ENCODE measurements at places on chromosomes 3 and 15. TPM values are rescaled to one million over a fixed set of nuclear protein-coding genes. Genes with fewer than 3 reads are reported as not detected.
A peak's percentile ranks its signal among the peaks of the same experiment; 100 is the strongest.

The MESP2 gene
- total RNA-seq, result not detected

The FBXO22 gene
- total RNA-seq, result 22.7 TPM

DNA sequence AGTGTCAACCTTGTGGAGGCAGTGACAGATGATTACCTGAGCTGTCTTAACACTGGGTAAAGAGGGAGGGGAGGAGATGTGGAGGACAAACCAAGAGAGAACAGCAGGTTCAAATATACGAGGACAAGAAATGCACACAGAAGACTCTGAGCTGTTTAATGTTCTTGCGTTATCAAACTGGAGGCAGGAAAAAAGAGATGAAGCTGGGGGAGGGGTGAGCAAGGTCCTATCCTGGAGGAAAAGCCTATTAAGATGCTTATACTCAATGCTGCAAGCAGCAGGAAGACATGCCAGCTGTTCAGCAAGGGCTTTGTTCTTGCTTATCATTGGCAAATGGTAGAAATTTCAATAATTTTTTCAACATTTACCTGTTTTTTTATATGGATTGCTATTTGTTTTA lies 345.7 kb upstream of the TRIM42 start:
- H3K27ac ChIP-seq, result no peak overlapping the region
- DNase-seq, result no peak
- no peaks in the 10 kb centered on the region for H3K36me3 ChIP-seq
- no peaks in the 10 kb centered on the region for H3K4me1 ChIP-seq
- H3K27me3 ChIP-seq, result no peaks in the 10 kb centered on the region

The LRRC3B gene
- 0.28 TPM for total RNA-seq

GRCh38 chr3:59456852-59457485 lies 407.1 kb upstream of the CFAP20DC start:
- no peak overlapping the region for H3K27ac ChIP-seq
- H3K4me1 ChIP-seq, result no peaks in the 10 kb centered on the region
- no peak for DNase-seq
- no peaks in the 10 kb centered on the region for H3K36me3 ChIP-seq
- no peaks in the 10 kb centered on the region for H3K27me3 ChIP-seq
- no peak overlapping the region for H3K4me3 ChIP-seq

The DUOXA2 gene
- not detected for total RNA-seq

The NRROS gene
- 1.9 TPM for total RNA-seq

- no peaks in the 10 kb centered on the region for H3K27me3 ChIP-seq
- H3K27ac ChIP-seq, result peak overlapping the region; percentile 73
- peak; percentile 67 for DNase-seq
- H3K4me1 ChIP-seq, result no peaks in the 10 kb centered on the region
Observed at GRCh38 chr3:18425641-18426257, 610 bp upstream of the SATB1 start.

DNA sequence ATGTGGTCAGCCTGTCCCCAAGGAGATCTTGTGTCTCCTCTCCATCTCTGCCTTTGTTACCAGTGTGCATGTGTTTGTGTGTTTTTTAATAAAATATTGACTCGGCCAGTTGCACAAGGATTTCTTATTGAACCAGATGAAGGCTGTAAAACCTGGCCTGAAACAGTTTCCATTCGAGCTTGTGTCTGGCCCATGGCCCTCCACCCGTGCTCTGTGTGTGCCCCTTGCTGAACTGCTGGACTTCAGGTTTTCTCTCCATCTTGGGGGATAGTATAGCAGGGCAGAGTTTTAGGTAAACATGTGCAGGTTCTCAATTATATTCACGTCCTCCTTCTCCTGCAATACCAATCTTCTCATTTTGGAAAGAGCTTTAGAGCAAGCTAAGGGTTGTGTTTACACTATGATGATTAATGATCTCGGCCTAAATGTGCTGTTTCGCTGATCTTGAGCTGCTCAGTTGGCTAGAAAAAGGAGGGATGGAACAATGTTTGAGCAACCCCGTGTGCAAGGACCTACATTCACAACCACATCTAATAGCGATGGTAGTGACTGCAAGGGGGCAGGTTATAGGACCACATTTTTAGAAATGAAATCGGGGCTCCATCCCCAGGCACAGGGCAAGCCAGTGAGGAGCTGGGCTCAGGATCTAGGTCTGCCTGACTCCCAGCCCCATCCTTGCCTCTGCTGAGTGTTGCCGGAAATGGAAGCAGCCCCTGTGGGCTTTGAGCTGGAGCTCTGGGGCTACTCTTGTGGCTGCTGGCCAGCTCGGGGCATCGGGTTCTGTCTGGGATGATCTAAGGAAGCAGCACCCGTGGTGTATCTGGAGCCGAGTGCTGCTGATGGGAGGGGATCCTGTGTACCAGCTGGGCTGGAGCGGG lies 47.7 kb downstream of the CMTM6 start:
- H3K27ac ChIP-seq, result no peak overlapping the region
- H3K27me3 ChIP-seq, result no peaks in the 10 kb centered on the region
- no peaks in the 10 kb centered on the region for H3K4me1 ChIP-seq
- no peak overlapping the region for H3K4me3 ChIP-seq
- DNase-seq, result no peak

DNA sequence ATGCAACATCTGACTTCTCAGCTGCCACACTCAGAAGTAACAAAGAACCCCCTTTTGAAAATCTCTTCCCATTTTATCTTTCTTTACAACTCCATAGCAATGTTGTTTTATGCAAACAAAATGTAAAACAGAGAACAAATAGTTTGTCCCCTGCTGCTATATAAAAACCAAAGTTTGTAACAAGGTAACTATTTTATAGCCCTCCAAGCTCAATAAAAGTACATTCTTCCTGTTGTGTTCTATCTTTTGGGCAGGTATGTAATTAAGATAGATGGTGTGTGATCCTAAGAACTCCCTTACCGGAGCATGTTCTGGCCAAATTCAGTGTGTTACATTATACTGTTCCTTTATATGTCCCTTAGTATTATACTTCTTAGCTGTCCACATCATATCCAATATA lies 12.6 kb upstream of the CGNL1 start:
- no peak overlapping the region for H3K27ac ChIP-seq
- DNase-seq, result no peak
- H3K4me3 ChIP-seq, result no peak overlapping the region
- H3K4me1 ChIP-seq, result no peaks in the 10 kb centered on the region
- H3K36me3 ChIP-seq, result no peaks in the 10 kb centered on the region

DNA sequence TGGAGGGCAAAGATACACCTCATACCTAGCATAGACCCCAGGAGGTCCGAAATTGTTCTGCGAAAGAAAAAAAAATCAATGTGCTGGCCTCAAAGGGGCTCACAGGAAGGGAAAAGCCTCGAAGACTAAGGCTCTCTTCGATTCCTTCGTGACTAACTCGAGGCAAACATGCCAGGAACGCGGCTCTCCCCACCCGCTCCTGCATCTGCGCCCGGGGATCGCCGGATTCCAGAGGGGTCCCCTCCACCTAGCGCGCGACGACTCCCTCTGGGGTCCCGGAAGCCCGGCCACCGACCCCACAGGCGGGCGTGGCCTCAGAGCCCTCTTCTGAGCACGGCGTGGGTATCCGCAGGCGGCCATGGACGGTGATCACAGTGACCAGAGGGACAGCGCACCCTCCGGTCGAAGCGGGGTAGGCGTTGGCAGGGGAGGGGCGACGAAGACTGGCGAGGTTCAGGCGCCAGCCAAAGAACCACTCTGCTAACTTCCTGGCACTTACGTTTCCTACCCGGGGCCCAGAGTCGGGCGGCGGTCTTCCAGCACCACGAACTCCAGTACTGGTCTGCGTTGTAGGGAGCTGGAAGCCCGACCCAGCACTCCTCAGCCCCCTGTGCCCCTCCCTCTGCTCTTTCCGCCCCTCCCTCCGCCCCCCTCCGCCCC lies 515 bp upstream of the EIF3J start:
- DNase-seq, result no peak
- no peaks in the 10 kb centered on the region for H3K36me3 ChIP-seq
- peaks cover 9% of the 10 kb centered on the region for H3K4me1 ChIP-seq
- peak overlapping the region; percentile 94 for H3K4me3 ChIP-seq

DNA sequence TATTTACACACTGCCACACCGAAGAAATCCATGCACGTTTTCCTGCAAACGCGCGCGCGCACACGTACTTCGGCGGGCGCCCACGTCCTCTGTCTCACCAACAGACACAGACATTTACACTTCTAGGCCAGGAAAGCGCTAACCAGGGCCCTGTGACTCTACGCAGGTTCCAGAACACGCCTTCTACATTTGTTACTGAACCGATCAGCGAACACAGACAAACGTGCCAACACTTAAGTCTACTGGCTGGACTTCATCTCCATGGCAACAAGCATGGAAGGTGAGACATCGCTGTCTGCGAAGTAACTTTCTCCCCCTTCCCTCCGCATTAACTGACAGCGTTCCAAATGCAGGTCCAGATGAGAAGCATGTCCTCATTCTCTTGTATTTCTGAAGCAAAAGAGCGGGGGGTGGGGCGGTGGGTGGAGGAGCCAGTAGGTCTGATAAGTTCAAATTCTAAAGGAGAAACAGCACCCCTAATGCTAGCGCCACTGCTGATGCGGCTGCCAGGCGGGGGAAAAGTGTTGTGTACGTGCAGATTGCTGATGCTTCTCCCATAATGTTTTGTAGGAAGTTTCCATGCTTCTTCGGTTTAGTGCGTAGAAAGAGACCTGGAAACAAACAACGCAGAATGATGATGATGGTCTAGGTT lies at the start of gene CTXN2:
TSS of gene CTXN2 (plus strand) at position 92 of the 652 bp plus-strand sequence. CDS start 9,636 bp downstream, outside the sequence.
- H3K4me1 ChIP-seq, result no peaks in the 10 kb centered on the region
- no peaks in the 10 kb centered on the region for H3K27me3 ChIP-seq
- H3K27ac ChIP-seq, result no peak within 1 kb of the TSS
- no peaks in the 10 kb centered on the region for H3K36me3 ChIP-seq

- H3K27ac ChIP-seq, result no peak overlapping the region
- H3K27me3 ChIP-seq, result no peaks in the 10 kb centered on the region
- no peak for DNase-seq
- H3K36me3 ChIP-seq, result no peaks in the 10 kb centered on the region
- H3K4me1 ChIP-seq, result no peaks in the 10 kb centered on the region
- H3K4me3 ChIP-seq, result no peak overlapping the region
Observed at GRCh38 chr3:38115645-38116427, 21.1 kb downstream of the ACAA1 start.

The ZIC1 gene
- total RNA-seq, result 0.18 TPM

The GABRR3 gene
- not detected for total RNA-seq

DNA sequence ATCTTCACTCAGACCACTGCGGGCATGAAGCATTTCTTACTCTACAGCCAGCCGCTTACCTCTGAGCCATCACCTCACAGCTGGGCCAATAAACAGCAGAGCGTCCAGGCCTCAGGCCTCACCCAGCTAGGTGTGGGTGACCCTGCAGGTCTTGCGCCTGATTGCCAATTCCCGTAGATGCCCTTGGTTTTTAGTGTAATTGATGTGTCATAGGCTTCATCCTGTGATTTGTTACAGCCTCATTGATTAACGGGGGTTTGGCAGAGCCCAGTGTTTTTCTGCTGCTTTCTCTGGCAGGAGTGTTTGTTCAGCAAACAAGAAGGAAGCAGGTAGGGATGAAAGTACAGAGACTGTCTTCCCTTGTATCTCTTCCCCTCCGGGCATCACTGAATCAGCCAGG lies 49.6 kb upstream of the BNIP2 start:
- no peak overlapping the region for H3K4me3 ChIP-seq
- no peaks in the 10 kb centered on the region for H3K27me3 ChIP-seq
- no peaks in the 10 kb centered on the region for H3K36me3 ChIP-seq
- no peak overlapping the region for H3K27ac ChIP-seq
- no peak for DNase-seq
- H3K4me1 ChIP-seq, result no peaks in the 10 kb centered on the region

- no peaks in the 10 kb centered on the region for H3K27me3 ChIP-seq
- no peak overlapping the region for H3K27ac ChIP-seq
- no peak for DNase-seq
- no peak overlapping the region for H3K4me3 ChIP-seq
- H3K4me1 ChIP-seq, result no peaks in the 10 kb centered on the region
- H3K36me3 ChIP-seq, result no peaks in the 10 kb centered on the region
Observed at GRCh38 chr3:105773291-105773690, 95.5 kb downstream of the CBLB start.

The SUSD5 gene
- total RNA-seq, result 0.24 TPM

GRCh38 chr15:76158226-76158625 lies 98.4 kb downstream of the TMEM266 start:
- no peak overlapping the region for H3K4me3 ChIP-seq
- no peak overlapping the region for H3K27ac ChIP-seq
- no peak for DNase-seq
- peaks cover 24% of the 10 kb centered on the region for H3K4me1 ChIP-seq
- H3K36me3 ChIP-seq, result no peaks in the 10 kb centered on the region

DNA sequence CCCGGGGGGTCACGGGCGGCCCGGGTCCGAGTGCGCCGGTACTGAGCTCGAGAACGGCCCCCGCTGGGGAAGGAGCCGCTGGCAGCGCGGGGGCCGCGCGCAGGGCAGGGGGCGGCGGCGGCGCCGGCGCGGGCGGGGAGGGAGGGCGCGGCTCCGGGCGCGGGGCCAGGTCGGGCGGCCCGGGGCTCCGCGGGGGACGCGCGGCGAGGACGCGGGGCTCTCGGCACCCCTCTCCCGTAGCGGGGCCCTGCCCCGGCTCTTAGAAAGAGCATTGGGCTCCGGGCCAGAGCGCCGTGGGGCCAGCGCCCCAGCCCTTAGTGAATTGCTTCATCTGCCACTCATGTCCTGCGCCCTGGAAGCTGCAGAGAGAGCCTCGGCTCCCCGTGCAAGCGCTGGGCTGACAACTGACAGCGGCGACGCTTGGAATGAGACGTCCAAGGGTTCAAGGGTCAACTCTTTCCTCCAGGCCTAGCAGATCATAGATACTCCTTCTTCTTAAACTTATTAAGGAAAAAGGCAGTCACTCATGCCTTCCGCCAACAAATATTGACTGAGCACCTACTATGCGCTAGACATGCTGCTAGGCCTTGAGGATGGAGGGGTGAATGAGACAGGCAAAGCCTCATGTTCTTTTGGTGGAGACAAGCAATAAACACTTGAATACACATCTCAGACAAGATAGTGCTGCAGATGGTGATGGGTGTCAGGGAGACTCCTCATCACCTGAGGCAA lies 140.8 kb downstream of the SMAD6 start:
- peak overlapping the region; percentile 77 for H3K27ac ChIP-seq
- peaks cover 10% of the 10 kb centered on the region for H3K4me1 ChIP-seq

The LMCD1 gene
- 142 TPM for total RNA-seq

Data from ovary (tissue), 10 donors.